Stimulated activated CD8-positive, alpha-beta memory T cell treated with anti-CD3 and anti-CD28 coated beads, Interleukin-15, amount 100 ng/mL, for 4 hours (primary cell): ENCODE measurements at places on chromosomes 1 and 21.

DNA sequence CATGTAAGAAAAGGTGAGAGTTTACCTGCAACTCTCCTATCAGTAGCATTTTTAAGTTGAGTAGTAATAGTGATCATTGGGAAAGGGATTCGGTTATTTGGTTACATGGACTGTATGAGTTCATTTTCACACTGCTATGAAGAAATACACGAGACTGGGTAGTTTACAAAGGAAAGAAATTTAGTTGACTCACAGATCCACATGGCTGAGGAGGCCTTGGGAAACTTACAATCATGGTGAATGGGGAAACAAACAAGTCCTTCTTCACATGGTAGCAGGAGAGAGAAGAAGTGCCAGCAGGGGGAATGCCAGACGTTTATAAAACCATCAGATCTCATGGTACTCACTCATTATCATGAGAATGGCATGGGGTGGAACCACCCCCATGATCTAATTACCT, 59.3 kb upstream of the FBXO28 start:
- DNase-seq = no peak

DNA sequence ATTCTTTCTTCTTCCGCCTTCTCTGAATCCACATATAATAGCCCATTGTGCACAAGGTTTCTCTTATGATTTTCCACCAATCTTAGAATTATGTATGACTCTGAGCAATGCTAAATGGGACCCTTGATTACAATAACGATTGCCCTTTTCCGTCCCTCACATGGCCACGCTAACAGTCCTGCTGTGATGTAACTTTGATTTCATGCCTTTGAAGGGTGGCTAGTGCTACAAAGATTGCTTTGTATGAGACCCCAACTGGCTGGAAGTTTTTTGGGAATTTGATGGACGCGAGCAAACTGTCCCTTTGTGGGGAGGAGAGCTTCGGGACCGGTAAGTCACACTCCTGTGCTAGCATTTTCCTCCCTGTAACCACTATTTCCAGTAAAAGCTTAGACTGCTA, 45.3 kb downstream of the PGM1 start:
- DNase-seq = no peak

- DNase-seq = no peak
Measured at GRCh38 chr1:239572183-239572582, 185.8 kb downstream of the CHRM3 start.

DNA sequence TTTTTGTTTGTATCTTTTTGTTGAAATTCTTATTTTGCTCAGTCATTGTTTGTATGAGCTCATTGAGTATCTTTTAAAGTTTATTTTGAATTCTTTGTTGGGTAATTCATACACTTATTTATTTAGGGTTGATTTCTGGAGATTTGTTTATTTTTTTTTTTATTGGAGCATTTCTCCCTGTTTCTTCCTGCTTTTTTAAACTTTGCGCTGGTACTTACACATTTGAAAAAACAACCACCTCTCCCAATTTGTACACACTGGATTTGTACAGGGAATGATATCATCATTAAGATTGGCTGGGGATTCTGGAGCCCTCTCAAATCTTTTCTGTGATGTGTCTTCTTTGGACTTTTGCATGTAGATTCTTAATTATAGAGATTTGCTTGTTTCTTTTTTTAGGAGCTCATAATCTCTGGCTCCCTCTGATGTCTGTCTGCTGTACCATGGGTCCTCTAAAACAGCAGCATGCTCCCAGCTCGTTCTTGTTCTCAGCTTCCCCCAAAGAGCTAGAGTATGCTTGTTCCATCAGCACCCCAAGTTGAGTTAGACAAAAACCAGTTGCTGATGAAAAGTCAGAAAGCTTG, 310.7 kb downstream of the DUSP10 start:
- DNase-seq = no peak

DNA sequence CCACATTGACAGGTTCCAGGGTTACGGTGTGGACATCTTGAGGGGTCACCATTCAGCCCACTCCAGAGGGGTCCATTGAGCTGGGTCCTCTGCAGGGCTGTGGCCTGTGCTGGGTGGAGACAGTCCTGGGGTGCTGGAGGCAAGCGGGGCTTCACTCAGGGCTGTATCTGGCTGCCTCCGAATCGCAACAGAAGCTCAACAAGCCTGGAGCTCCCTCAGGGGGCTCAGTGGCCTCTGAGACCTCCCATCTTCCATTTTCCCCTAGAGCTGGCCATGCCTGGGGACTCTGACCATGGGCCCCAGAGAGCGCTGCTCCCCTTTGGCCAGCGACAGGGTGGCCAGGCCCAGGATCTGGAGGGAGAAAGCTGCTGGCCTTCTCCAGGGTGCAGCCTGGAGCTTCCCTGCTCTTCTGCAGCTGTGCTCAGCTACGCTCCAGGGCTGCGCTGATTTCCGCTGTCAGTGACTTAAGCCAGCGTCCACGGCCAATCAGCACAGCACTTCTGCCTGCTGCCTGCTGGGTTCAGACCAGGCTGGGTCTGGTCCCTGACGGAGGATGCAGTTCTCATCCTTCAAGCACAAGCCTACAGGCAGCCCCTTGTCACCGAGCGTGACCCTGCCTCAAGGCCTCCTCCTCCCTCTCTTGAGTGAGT, 45.0 kb upstream of the ADARB1 start:
- no peak for DNase-seq

DNA sequence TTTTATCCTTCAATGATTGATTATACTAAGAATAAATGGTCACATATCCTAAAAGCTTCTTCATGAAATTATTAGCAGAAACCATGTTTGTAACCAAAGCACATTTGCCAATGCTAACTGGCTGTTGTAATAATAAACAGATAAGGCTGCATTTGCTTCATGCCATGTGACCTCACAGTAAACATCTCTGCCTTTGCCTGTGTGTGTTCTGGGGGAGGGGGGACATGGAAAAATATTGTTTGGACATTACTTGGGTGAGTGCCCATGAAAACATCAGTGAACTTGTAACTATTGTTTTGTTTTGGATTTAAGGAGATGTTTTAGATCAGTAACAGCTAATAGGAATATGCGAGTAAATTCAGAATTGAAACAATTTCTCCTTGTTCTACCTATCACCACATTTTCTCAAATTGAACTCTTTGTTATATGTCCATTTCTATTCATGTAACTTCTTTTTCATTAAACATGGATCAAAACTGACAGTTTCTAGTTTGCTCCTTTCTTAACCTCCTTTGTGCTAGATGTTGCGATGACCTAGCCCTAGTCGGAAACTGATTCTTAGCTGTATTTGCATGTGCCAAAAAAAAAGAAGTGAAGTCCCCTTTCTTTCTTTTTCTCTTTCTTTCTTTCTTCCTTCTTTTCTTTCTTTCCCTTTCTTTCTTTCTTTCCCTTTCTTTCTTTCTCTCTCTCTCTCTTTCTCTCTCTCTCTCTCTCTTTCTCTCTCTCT, 45.1 kb downstream of the MAP3K7CL start:
- no peak for DNase-seq

DNA sequence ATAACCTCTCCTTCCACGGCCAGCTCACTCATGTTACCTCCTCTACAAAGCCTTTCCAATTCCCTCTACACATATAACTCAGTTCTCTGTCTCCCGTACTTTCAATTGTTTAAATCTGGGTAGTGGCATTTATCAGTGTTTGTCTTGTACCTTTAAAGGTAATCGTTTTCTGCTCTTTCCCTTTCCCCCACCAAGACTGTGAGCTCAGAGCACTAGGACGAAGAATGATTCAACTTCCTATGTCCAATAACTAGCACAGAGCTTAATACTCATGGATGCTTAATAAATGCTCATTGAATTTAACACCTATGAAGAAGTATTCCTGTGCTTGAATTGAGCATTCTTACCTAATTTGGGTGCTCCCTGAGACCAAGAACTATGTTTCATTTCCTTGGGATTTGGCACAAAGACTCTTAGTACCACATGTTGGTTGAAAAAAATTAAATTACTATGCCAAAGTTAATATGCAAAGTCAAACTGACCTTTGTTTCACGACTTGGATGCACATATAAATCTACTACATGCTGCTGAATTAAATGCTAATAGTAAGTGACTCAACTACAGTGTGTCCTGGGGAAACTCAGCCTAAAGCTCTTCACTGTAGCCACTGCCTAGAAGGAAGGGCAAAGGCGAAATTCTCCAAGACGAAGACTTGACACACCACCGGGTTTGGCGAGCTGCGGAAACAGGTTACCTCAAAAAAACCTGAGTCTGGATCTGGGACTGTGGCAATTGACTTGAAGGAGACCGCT, 30.6 kb upstream of the C1orf185 start:
- DNase-seq = no peak

DNA sequence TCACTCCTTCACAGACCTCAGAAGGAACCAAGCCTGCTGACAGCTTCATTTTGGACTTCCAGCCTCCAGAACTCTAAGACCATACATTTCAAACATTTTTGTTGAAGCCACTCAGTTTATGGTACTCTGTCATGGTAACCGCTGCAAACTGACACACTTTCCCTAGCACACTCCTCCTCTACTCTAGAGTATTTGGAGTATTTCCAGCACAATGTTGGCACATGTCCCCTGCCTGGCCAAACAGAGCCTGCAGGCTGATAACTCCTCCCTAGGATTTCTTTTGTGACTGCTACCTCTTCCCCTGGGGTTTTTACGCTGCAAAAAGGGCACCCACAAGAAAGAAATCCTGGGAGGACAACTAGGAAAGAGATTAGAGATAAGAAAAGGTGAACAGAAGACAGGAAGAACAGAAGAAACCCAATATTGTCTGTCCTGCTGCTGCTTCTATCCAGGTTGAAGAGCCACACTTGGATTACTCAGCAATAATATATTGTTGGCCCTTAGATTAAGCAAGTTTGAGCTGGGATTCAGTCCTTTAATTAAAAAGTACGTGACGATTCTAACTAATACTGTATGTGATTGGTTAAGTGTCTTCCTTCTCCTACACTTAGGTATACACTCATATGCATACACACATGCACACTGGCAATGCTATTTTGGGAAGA, 844.1 kb downstream of the LTN1 start:
- DNase-seq = no peak

DNA sequence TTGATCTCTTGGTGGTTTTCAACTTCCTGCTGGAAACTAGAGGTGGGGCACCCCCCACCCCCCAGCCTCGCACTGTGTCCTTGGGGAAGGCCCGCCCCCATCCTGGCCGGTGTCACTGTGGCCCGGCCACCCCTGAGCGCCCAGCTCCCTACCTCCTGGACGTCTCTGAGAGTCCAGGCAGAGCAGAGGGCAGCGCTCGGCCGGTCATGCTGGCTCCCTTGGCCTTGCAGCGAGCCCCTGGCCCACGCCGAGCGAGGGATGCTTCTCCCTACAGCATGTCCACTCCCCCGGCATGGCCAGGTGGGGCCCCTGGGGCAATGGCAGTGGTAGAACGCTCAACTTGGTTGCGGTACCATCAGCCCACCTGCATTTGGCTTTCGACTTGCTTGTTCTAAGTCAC, 28.7 kb upstream of the TRAPPC10 start:
- DNase-seq = no peak

DNA sequence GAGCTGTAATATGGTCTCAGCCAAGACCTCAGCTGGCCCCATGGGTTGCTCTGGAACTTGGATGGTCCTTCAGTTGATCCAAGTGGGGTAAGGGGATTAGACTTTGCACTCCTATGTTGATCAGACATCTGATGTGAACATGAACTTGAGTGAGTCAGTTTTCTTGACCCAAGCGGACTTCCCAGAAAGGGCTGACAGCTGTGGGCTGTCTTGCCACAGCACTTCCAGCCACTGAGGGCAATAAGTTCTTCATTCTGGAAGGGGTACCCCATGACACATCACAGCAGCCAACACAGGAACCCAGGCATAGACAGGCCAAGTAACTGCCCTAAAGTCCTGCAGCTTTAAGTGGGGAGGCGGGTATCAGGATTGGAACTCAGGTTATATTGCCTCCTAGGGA, 93.9 kb upstream of the USP24 start:
- no peak for DNase-seq

- DNase-seq = no peak
Measured at GRCh38 chr1:206490771-206491405, 16.4 kb upstream of the RASSF5 start.

GRCh38 chr1:51336004-51336403, 5.6 kb upstream of the TTC39A start:
- no peak for DNase-seq

- DNase-seq = no peak
Measured at GRCh38 chr1:17892225-17892624, 137.1 kb downstream of the ACTL8 start.

- no peak for DNase-seq
Measured at GRCh38 chr1:58576727-58577653, at the start of gene TACSTD2. TACSTD2 (minus strand) TSS chr1:58577252; CDS start chr1:58577156, 96 bp downstream.

DNA sequence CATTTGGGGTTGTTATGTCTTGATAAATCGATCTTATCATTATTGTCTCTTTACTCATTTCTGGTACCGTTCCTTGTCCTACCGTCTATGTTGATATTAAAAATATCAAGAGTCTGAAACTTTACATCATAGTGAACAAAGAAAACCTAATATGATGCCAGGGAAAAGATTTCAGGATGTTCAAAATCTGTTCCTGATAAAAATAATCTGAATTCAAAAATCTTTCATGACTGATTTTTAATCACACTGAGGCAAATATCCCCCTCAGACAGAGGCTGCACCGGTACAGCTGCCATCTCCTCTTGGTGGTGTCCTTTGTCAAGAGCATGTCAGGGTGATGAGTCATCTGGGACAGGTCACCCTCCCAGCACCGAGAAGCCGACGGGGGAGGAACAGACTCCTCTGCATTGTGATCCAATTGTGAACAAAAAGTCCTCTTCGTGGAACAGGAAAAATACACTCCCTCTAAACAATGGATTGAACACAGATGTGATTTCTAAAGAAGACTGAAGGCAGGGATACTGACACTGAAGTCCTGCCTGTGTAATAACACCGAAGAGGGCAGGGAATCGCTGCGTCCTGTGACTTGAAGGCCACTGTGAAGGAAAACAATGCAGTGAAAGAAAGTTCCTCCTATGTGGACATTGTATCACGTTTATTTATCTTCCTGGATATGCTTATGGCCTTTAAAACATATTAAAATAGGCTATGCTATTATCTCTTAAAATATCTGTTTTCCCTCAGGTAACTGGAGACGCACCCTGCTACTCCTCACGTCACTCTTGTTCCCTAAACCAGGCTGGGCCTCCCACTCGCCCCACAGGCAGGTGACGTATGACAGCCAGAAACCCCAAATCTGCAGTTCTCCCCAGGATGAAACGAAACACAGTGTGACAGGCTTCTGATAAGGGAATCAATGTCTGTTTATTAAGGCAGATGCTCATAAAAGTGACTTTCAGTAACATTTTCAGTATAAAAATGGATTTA, 4.3 kb upstream of the SPATC1L start:
- DNase-seq = no peak

DNA sequence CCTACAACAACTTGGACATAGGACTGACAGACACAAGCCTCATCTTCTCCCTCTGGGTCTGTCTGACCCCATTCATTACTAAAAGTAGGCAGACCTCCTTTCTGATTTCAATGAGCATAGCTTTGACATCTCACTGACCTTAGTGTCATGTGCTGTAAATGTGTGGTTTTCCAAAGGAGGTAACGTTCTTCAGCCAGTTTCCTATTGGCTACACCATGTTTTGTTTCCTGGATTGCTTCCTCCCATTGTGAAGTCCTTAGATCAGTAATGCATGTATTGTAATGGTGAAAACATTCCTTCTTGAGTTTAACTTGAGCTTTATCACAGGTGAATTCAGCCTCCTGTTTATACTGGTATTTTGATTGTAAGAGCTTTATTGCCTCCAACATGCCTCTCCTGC, 20.6 kb downstream of the STXBP3 start:
- no peak for DNase-seq

- no peak for DNase-seq
Measured at GRCh38 chr1:19765623-19766022, 34.1 kb downstream of the TMCO4 start.
